Stimulated activated CD8-positive, alpha-beta memory T cell treated with anti-CD3 and anti-CD28 coated beads, Interleukin-15, amount 100 ng/mL, for 24 hours (primary cell): ENCODE measurements at places on chromosomes 2 and 18.

DNA sequence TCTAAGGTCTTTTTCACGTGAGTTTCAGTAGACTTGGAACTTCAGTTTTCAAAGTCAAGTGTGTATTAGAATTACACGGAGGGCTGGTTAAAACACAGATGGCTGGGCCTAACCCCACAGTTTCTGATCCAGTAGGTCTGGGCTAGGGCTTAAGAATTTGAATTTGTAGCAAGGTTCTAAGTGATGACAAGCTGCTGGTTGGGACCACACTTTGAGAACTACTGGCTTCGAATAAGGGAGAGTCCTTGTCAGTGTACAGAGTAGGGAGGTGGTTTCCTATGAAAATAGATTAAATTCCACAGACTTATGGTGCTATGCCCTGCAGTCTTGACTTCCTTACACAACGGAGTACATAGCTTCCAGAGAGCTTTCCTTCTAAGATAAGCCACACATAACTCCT is 4.5 kb downstream of the RHOB start:
- DNase-seq: no peak

DNA sequence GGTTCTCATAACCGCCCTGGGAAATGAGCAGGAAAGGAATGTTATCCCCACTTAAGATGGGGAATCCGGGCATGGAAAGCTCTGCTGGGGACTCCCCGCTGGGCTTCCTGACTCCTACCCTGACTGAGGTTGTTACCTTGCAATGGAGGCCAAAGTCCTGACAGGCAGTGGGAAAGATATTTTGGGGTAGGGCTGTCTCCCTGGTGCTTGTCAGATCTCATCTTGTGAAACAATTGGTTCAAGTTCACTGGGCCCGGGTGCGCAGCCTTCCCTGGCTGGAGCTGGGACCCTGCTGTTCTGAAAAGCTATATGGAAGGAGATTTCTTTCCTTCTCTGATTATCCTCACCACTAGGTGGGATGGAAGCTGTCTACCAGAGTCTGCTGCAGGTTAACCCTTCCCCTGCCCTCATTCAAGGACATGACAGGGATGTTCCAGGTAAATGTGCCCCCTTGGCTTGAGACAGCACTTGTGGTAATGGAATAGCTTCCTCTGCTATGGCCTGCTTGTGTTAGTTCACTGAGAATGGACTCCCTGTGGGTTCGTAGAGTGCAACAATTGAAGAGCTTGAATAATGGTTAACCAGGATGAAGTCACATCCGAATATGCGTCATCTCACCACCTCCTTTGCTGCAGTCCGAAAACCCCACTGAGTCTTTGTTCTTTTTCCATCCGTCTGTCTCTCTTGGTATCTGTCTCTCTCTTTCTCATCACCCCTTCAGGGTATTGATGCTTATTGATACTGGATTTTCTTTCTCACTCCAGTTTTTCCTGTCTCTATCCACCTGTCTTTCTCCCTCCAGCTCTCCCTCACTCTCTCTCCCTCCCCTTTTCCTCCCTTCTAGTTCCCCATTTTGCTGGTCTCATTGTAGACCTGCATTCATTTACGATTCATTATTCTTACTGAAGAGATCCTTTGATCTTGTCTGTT is 67.8 kb upstream of the EPAS1 start:
- no peak for DNase-seq

DNA sequence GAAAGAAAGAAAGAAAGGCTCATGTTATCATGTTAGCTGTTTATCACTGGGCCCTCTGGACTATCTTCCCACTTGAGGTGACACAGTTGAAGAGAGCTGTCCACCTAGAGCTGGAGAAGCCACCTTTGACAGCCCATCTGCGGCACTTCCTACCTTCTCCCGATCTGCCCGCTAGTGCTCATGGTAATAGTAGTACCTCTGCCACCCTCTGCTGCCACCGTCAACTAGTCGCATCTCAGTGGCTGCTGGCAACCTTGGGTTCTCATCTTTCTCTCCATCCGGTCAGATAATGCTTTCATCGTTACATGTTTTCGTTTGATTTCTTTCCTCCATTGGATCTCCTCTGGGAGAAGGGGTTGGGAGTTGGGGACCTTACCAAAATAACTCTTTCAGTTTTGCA is 63.2 kb upstream of the COPS8 start:
- no peak for DNase-seq

DNA sequence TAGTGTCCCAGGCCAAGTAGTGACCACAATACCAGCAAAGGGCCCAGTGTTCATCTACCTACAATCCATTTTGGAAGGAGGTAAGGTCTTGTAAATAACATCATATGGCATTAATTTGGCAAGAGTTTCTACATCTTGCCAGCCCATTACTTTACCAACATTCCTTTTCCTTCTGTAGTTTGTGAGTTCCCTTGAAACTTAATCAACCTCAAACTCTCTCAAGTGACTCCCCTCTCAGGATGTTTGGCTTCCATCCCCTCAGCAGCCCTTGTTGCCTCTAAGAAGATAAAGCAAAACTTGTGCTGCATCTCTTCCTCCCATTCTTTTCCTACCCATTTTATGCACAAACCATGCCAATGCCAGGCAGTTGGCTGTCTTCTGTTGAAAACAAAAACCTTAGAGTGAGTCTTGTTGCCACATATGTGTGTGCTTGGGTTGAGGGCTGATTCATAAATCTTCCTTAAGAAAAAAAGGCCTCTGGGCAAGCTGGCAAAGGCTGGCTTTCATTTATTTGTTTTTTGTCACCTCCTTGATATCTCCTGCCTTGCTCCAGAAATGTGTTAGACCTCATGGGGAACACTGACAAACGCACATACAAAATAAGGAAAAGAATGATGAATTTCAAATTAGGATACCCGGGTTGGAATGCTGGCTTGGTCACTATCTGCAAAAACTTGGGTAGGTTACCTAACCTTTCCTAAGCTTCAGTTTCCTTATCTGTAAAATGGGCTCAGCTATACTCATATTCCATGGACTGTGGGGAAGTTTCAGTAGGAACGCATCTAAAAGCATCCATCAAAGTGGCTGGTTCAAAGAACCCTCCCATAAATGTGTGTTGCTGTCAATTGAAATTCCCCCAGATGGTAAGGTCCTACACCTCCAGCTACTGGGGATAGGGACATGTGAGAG is 29.4 kb upstream of the ST3GAL5 start:
- no peak for DNase-seq

- DNase-seq: no peak
Measured at GRCh38 chr2:199108056-199108455, 349.7 kb downstream of the SATB2 start.

DNA sequence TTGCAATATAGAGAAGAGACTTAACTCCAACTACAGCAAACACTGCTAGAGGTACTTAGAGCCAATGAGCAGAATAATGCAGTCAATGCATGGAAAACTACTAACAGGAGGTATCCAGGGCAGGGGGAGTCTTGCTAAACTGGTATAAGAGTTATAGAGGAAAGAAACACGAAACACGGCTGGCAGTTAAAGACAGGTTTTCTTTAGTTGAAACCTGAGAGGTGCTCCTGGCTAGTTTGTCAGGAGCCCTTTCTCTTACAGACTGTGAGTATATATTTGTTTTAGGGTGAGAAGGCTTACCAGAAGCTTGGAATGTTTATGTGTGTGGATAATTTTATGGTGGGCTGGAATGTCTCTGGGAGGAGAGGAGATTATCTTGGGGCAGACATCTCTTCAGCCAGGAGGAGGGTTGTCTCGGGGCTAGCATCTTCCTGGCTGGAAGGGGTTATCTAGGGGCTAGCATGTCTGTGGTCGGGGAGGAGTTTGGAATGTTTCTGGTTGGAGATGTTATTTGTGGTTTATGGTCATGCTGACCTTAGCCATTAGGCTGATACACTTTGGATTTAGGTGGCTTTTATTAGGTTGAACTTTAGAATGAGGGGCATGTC is 1048.8 kb downstream of the DPP10 start:
- no peak for DNase-seq

DNA sequence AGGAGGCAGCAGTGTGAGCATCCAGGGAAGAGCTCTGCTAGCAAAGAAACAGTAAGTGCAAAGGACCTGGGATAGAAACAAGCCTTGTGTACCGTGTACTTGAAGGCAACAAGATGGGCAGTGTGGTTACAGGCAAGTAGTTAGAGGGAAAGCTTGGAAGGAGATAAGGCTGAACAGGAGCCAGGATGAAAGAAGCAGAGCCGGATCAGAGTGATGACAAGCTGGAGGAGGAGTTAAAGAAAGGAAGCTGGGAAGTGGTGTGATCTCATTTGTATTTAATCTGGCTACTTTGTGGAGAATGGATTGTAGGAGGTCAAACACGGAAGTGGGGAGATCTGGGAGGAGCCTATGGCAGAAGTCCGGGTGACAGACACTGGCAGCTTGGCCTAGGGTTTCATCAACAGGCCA is 44.7 kb upstream of the VPS54 start:
- DNase-seq: no peak

DNA sequence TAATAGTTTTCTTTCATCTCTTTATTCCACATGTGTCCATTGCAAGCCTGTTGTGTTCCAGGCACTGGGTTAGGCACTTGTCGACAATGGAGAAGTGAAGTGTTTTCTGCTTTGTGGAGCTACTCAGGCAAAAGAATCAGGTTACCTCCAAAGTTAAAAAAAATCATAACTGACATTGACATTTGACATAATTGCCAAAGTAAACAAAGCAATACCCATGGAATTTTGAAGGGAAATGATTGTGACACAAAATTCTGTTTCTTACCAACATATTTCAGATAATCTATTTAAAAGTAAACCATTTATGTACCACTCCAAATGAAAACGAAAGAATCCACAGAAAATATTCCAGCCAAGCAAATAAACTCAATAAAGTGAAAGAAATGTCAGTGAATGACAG is 6.4 kb upstream of the TGFA start:
- no peak for DNase-seq

DNA sequence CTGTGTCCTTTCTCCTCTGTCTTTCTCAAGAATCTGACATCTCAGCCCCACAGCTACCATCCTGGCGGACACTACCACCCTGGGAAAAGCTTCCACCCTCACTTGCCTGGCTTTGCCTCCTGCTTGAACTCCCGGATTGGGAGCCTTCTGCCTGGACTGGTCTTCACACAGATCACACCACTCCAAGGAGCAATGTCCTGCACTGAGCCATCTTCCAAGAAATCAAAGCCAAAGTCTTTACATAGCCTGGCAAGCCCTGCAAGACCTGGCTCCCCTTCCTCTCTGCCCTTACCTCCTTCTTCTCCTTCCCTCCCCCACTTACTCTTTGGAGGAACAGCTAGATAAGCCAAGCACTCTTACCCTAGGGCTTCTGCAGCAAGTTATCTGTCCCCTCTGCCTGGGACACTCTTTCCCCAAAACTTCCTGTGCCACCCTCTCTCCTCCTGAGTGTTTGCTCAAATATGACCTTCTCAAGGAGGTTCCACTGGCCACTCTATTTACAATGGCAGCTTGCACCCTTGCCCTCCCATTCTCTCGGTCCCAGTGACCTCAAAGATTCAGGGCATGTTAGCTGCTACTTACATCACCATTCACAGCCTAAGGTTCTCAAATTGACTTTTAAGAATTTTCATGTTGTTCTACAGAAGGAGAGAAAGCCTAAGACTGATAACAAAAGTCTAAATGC is 9.7 kb downstream of the ATP8B1 start:
- DNase-seq: no peak

- no peak for DNase-seq
Measured at GRCh38 chr18:48333563-48333962, 75.6 kb downstream of the ZBTB7C start.

GRCh38 chr2:121529439-121530211 is 1.1 kb upstream of the RNU4ATAC start:
- DNase-seq: peak; percentile 21

DNA sequence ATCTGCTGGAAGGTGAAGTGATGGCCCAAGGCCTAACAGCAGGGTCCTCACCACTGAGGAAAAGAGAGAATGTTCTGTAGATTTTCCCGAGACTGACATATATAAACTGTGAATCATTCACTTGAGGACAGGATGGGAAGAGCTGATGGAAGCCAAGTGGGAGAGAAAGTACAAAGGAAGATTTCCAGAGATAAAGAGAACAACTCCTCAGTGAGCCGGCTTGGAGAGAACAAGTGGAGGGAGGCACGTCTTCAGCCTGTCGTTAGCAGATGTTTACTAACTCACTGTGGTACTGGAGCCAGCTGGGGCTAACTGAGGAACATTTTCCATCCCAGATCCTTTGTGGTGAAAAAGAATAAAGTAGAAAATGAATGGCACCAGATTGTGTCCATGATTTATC is 552.9 kb upstream of the TNP1 start:
- DNase-seq: no peak
